Activated naive CD4-positive, alpha-beta T cell treated with Interleukin-2 at 50 U/mL for 16 hours (primary cell): ENCODE measurements at places on chromosomes 6 and 20.

- DNase-seq, result no peak
Measured at GRCh38 chr6:51472745-51473487, 614.5 kb downstream of the PKHD1 start.

DNA sequence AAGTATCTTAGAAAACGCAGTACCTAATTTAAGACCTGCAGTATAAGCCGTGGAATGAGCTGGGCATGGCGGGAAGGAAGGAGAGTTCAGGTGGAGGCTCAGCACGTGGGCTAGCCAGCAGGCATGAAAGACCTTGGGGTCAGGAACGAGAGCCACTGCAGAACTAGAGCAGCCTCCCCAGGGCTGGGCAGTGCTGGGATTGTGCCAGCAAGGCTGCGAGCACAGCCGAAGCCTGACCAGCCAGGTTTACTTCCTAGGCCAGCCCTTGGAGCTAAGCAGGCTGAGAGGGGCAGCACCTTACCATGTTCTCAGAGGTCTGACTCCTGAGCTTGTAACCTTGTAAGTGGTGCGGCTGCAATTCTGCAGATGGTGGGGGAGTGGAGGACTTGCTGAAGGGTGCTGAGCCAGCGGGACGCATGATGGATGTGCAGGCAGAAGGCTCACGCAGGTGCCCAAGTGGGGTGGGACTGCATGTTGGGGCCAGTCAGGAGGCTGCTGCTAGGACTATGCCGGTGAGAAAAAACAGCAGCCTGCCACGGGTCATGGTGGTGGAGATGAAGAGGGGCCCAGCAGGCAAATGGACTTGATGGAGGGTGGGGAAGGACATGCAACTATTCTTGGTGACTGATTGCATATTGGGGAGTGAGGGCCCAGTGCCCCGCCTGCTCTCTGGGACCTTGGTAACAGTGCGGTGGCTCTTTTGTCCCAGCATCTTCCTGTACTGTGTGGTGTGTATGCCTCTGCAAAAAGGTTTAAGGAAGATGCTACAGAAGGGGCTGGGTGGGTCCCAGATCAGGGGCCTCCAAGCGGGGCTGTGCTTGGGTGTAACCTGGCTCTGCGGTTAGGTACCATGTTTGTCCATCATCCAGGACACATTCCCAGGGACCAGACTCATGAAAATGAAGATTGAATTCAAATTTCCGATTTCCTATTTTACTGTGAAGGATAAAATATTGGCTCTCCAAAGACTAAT, 37.6 kb upstream of the IRF4 start:
- DNase-seq, result no peak

- DNase-seq, result no peak
Measured at GRCh38 chr6:35494161-35494563, 2.7 kb downstream of the TEAD3 start.

DNA sequence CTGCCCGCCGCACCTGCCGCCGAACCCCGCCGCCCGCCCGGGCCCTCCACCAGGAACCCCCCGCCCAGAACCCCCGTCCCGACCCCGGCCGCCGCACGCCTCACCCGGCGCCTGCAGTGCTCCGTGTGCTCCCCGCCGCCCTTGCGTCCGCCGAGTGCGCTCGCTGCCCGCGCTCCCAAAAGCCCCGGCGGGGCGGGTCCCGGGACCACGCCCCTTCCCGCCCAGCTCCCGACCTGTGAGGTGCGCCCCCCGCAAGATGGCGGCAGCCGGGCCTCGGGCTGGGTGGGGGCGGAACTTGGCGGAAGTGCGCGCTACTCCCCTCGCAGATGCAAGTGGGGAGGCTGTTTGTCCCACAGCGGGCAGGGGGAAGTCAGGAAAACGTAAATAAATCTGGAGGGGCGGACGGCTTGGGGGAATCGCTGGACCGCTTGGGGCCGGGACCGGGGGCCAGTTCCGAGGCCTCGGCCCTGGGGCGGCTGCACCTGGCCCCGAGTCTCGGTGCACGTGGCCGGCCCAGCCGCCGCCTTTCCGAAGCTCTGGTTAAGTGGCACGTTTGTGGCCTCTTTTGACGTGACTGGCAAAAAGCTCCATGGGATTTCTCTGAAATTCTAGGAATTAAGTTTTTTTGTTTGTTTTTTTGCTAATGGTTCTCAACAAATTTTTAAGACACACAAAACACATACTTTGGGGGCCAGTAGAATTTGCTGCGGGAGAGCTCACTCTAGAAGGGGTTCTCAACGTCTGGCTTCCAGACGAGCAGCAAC, at the start of gene EZR:
TSS of gene EZR (minus strand) at position 156 of the 764 bp plus-strand sequence. CDS start 1,275 bp downstream, outside the sequence.
- DNase-seq, result peak; percentile 86

GRCh38 chr6:149234051-149234962, 83.2 kb upstream of the TAB2 start:
- peak; percentile 53 for DNase-seq

- DNase-seq, result no peak
Measured at GRCh38 chr20:45061244-45061643, 39.7 kb downstream of the KCNS1 start.

DNA sequence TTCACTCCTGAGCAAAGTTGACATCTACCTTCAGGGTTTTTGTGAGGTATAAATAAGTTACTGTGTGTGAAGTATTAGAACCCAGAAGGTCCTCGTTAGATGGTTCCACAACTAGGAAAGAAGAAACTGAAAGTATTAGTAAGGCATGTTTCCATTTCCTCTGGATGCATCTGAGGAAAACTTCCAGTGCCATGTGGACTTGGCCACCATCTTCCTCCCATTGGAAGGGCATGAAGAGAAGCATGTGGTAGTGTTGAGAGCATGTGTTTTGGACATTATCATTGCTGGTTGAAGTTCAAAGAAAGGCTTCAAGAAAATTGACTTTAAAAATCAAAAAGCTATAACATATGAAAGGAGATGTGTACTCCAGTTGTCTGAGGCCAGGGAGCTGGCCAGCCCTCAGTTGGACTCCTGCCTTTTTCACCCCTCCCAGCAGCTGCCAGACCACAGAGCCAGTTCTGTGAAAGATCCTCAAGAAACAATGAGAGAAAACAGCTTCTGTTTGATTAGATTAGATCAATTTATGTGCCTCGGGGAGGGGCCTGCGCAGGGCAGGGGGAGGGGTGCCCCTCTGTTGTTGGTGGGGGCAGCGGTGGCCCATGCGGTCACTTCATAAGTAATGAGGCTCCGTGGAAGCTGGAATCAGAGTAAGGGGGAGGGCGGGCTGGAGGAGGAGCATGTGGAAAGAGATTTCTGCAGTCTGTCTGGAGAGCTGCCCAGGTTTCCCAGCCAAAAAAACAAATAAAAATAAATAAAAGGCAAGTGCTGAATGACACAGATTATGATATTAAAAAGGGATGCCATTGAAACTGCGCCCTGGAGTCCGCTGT, 154.0 kb downstream of the JARID2 start:
- no peak for DNase-seq

DNA sequence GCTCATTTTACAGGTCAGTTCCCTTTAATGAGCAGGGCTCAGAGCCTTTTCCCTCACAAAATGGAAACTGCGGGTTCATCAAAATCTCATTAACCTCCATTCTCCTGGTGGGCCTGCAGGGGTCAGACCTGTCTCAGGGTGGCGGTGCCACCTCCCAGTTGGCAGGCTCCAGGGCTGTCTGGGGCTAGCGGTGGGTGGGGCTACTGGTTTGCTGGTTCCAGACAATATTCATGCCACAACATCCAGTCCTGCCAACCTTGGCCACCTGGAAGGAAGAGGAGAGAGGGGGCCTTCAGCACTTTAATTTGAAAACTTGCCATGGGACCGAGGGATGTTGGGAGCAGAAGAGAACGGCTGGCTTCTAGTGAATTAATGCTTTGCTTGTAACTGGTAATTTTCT, 41.9 kb upstream of the CTNNBL1 start:
- DNase-seq, result peak; percentile 7

GRCh38 chr6:144460327-144461095, 175.4 kb downstream of the UTRN start:
- no peak for DNase-seq

DNA sequence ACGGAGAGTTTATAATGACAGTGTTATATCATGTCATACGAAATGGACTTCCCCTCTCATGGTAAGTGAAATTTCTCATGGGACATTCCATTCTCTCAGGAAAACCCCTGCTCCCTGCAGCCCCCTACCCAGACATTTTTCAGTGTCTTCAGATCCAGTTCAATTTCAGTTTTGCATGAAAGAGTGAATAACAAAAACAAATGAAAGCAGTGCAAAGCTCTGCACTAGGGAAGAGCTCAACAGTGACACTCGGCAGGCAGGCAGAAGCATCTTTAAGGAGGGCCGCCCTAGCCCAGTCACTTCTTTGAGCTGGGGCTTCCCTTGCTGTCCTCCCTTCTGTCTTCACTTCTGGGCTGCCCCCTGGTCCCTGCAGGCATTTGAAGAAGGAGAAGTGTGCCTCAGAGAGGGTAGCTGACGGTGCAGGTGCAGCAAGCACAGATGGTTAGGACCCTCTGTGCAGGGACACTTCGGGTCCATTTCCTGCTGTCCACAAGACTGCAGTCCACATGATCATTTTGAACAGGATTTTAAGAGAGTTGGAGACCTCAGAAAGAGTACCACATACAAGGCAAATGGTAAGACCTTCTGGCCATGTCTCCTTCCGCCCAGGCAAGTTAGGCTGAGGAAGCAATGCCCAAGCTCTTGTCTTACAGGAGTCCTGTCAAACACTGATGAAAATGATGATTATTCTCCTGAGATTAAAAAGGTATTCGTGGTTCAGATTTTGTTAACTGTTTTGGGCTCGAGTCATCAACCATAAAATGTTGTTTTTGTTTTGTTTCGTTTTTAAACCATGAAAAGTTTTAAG, 5.4 kb upstream of the DUSP22 start:
- no peak for DNase-seq

GRCh38 chr20:62464990-62465389, 10.8 kb downstream of the GATA5 start:
- DNase-seq, result no peak

DNA sequence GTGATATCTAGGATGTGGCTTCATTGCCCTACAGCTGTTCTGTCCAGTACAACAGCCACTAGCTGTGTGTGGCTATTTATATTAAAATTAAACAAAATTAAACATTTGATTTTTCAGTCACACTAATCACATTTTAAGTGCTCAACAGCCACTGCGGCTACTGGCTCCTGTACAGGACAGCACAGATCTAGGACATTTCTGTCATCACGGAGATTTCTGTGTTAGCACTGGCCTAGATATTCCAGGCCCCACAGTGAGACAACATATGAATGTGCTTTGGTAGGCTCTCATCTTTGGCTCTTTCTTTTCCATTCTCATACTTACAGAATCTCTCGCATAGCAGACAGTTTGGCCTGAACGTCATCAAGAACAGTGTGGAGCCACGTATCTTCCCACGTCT, 48.4 kb upstream of the ZBTB24 start:
- DNase-seq, result no peak

- no peak for DNase-seq
Measured at GRCh38 chr6:160996131-160996601, 4.6 kb downstream of the MAP3K4 start.

DNA sequence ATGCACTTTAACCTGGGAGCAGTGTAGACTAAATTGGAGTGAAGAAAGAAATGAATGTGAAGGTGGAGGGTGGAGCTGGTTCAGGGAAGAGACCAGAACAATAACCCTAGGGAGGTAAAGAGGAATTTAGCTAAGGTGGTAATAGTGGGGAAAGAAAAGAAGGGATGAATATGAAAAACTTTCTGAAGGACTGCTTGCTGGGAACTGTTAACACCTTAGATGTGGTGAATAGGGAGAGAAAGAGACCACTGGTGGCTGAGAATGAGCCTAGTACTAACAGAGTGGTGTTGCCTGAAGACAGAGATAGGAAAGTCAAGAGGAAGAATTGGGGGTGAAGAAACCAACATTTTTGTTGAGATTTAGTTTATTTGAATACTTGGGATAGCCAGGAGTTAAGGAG, 78.4 kb upstream of the HS3ST5 start:
- DNase-seq, result no peak

GRCh38 chr6:63923139-63923739, 287.6 kb downstream of the PHF3 start:
- DNase-seq, result no peak

- no peak for DNase-seq
Measured at GRCh38 chr6:118288355-118289124, 259.6 kb upstream of the PLN start.

DNA sequence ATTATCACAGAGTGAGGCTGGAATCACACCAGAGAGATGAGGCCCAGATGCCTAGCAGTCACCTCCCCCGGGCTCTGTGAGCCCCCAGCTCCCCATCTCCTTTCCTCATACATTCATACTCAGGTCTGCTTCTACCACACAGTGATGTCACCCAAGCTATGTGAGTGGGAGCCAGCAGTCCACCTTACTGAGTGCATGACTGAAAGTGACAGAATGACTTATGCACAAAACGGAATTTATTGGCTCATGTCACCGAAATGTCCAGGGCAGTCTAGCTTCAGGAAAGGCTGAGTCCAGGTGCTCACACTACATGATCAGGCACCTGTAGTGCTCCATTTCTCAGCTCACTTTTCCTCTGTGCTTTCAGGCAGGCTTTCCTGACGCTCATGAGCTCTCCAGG, 36.7 kb upstream of the CCN6 start:
- DNase-seq, result peak; percentile 60

DNA sequence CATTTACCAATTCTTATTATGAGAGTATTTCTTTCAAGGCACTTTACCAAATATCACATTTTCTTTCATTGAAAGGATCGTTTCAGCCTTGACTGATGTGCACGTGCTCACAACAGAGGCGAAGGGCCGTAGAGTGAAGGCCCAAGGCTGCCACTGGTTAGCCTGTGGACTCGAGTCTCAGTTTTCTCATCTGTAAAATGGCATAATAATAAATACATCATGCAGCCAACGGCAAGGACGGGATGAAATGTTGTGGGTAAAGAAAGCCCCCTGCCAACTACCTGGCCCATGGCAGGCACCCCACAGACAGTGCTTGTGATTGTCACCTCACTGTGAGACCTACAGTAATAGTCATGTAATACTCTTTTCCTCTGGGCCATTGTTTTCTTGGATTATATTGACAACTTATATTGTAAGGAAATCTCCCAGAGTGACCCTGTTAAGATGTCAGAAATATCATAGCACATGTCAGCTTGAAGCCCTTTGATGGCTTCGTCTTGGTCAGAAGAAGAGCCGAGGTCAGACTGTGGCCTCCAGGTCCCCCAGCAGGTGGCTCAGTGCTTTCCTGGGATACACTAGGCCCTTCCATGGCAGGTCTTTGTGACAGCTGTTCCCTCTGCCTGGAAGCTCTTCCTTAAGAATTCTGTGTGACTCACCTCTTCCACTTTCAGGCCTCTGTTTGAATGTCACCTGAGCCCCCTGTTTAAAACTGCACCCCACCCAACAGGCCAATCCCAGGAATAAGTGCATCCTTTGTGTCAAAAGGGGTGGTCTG, 36.3 kb downstream of the FAM50B start:
- no peak for DNase-seq
